ENCODE measurements at places on chromosomes 13 and 19.

- no peak for DNase-seq
Measured at GRCh38 chr13:91351980-91352379, 4.5 kb downstream of the MIR17HG start.

- DNase-seq: no peak
Measured at GRCh38 chr13:31119526-31119925, 42.2 kb downstream of the HSPH1 start.

GRCh38 chr13:33281951-33282595 is 3.5 kb downstream of the STARD13 start:
- no peak for DNase-seq

DNA sequence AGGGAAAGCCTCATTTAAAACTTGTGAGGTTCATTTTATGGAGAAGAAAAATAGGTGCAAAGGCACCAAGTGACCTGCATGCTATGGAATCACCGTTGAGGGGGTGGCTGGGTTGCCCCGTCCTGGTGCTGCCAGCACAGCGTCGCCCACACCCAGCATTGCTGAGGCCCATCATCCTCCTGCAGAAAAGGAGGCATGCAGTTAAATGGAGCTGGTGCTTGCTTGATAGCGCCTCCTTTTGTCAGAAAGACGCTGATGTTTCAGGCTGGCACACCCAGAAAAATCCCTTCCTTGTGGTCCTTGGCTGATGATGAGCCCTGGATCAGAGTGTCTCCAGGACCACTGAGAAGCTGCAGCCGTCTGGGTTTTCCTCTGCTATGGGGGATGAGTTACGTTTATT is 36.9 kb downstream of the DHRS12 start:
- DNase-seq: no peak
